NB4 (cell line): ENCODE measurements at places on chromosomes 13 and 19.
A peak's percentile ranks its signal among the peaks of the same experiment; 100 is the strongest.

DNA sequence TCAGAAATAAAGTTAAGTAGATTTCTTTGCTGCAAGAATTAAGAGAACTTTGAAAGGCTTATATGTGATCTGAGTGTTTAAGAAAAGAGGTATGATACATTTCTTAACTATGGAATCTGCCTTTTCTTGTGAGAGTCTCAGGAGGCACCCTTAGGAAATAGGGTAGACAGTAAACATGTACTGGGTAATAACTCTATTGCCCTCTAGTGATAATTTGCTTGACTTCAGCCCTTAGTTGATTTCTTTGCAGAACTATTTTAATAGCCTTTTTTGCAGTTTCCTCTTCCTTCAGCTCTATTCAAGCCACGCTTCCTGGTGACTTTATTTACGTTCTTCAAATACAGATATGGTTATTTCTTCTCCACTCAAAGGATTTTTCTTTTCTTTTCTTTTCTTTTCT lies 37.0 kb upstream of the CCNA1 start:
- DNase-seq = peak; percentile 77

DNA sequence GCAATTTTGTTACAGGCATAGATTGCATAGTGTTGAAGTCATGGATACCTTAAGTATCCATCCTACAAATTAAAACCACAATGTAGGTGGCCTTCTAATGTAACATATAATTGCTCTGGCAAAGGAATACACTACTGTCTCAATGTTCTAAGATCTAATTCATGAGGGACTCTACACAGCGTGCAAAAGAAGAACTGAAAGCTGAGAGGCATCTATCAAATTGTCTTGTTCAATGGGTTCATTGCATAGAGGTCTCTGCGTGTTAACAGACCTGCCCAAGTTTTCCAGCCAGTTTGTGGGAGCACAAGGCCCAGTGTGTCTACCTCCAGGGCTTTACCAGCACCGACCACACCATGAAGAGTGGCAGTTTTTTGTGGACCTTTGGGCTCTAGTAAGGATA lies 451.4 kb downstream of the ITGBL1 start:
- DNase-seq = no peak

- no peak for DNase-seq
Observed at GRCh38 chr19:1423436-1424191, 14.6 kb upstream of the RPS15 start.

- peak; percentile 93 for DNase-seq
Observed at GRCh38 chr13:41004875-41005693, 14.0 kb downstream of the ELF1 start.

- no peak for DNase-seq
Observed at GRCh38 chr19:44151491-44151890, 10.1 kb downstream of the ZNF234 start.

- no peak for DNase-seq
Observed at GRCh38 chr19:3276341-3276799, 51.9 kb downstream of the CELF5 start.

- no peak for DNase-seq
Observed at GRCh38 chr13:40994581-40995230, 24.4 kb downstream of the ELF1 start.

DNA sequence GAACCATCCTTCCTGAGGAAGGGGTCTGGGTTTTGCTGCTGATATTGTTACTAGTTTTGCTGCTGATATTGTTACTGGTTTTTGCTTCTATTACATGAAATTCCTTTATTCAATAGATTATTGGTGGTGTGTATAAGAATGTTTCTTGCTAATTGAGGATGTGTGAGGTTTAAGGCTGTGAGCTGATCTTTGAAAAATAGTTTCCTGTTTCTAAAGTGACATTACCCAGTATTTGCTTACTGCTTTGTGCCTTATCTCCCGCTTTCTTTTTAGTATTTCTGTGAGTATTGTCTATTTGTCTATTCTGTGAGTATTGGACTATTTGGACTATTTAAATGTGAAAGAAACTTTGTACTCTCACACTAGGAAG lies 38.2 kb upstream of the C1QTNF9 start:
- no peak for DNase-seq

GRCh38 chr13:111911121-111911720 lies 155.7 kb upstream of the SOX1 start:
- no peak for DNase-seq

GRCh38 chr19:43798546-43799409 lies 3.5 kb downstream of the LYPD5 start:
- peak; percentile 6 for DNase-seq

DNA sequence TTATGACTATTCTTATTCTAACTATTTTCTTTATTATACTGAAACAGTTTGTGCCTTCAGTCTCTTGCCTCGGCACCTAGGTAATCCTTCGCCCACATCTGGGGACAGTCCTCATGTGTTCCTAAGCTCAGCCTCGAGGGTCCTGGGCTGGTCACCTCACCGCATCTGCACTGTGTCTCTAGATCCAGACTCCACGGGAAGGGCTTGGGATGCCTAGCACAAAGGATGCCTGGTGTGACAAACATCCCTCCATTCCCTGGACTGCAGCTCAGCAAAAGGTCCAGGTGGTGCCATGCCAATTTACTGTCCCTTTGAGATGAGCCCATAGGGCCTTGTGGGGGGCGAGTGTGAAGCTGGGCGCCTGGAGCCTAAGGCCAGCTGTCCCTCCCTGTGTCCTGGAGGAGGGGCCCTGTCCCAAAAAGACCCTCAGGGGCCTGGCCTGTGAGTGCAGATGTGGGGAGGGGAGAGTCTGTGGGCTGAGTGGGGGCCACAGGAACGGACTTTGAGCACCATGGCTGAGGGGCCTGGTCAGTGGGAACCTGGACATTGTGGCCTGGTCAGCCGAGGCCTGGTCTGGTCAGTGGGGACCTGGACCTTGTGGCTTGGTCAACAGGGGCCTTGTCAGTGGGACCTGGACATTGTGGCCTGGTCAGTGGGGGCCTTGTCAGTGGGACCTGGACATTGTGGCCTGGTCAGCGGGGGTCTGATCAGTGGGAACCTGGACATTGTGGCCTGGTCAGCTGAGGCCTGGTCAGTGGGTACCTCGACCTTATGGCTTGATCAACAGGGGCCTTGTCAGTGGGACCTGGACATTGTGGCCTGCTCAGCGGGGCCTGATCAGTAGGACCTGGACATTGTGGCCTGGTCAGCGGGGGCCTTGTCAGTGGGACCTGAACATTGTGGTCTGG lies 45.1 kb upstream of the TPM4 start:
- no peak for DNase-seq

GRCh38 chr13:28246891-28247290 lies 108.5 kb downstream of the PAN3 start:
- no peak for DNase-seq

DNA sequence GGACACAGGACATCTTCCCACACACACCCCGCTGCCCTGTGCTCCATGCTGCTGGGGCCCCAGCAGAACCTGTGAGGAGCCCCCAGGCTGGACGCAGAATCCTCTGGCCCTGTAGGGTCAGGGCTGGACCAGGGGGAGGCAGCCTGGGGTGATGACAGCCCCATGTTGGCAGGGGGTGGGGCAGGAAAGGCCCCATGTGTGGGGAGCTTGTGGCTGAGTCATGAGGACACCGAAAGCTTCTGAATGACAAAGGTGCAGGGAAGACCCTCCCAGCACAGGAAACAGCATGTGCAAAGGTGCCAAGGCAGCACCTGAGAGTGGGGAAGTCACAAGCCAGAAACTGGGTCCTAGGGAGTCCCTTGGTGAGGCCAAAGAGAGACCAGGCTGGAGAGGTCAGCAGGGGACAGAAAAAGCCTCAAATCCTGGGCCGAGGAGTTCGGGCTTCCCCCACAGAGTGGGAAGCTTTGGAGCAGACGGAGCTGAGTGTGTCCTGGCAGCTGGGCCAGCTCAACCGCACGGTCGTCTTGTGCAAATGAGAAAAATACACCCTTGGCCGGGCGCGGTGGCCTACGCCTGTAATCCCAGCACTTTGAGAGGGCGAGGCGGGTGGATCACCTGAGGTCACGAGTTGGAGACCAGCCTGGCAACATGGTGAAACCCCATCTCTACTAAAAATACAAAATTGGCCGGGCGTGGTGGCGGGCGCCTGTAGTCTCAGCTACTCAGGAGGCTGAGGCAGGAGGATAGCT lies 17.5 kb downstream of the ATP8B3 start:
- DNase-seq = no peak

DNA sequence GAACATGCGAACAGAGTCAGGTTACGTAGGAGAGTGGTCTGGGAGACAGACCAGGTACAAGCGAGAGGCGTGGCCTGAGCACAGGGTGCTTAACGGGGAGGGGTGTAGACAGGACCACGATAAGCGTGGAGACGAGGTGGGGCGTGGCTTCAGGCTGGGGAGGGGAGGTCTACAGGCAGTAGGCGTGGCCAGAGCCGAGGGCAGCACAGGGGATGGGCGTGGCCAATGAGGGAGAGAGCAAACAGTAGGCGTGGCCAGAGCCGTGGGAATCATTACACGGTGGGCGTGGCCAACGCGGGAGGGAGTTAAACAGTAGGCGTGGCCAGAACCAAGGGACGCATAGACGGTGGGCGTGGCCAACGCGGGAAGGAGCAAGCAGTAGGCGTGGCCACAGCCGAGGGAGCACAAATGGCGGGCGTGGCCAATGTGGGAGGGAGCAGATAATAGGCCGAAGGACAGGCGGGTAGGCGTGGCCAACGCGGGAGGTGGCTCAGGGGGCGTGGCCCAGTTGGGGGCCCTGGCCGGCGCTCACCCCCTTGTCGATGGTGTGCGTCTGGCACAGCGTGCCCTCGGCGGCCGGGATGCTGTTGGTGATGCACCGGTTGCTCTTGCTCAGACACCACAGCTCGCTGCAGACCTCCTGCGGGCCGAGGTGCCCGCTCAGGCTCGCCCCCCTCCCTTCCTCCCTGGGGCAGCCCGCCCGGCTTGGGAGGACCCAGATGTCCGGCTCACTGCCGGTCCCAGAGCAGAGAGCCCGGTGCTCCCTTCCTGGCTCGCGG lies 15.2 kb upstream of the MYO1F start:
- DNase-seq = peak; percentile 67

DNA sequence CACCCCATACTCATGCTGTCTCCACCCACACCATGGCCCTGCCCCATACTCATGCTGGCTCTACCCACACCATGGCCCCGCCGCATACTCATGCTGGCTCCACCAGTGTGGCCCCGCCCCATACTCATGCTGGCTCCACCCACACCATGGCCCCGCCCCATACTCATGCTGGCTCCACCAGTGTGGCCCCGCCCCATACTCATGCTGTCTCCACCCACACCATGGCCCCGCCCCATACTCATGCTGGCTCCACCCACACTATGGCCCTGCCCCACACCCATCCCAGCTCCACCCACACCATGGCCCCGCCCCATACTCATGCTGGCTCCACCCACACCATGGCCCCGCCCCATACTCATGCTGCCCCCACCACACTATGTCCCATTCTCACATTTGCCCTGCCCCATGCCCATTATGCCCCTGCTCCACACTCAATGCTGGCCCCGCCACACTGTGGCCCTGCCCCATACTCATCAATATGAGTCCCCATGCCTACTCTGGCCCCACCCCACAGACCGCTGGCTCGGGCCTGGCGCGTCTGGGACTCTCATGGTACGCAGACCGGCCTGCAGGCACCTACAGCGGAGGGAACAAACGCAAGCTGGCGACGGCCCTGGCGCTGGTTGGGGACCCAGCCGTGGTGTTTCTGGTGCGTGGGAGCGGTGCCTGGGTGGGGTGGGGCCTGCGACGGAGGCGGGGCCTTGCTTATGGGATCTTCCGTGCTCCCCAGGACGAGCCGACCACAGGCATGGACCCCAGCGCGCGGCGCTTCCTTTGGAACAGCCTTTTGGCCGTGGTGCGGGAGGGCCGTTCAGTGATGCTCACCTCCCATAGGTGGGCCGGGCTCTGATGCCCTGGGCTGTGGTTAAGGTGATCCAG lies 3.7 kb upstream of the ARHGAP45 start:
- peak; percentile 56 for DNase-seq

DNA sequence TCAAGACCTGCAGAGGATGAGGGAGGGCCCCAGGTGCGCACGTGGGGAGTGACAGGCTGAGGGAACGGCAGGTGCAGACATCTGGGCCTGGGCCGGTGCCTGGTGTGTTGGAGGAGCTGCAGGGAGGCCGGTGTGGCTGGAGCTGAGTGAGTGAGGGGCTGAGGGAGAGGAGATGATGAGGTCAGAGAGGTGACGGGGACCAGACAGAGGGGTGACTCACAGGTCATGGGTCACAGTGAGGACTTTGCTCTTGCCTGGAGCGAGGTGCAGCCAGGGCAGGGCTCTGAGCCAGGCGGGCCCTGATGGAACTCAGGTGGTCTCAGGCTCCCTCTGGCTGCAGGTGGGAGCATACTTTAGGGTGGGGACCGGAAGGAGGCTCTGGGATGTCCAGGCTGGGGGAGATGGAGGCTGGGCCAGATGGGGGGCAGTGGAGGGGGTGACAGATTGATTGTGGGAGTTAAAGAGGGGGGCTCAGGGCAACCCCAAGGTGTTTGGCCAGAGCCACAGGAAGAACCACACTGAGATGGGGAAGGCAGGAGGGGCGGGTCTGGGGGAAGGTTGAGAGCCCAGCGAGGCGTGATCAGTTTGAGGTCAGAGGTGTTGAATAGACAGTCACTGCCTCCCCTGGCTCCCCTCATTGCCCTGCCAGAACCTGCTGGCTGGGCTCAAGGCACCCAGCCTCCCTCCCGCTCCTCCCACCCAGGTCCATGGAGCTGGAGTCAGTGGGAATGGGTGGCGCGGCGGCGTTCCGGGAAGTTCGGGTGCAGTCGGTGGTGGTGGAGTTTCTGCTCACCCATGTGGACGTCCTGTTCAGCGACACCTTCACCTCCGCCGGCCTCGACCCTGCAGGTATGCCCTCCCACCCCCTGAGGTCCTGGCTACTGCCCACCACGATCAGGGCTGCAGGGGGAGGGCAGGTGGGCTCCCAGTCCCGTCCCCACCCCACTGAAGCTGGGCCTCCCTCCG lies 8.4 kb downstream of the ARHGAP33 start:
- no peak for DNase-seq

- DNase-seq = no peak
Observed at GRCh38 chr13:33271759-33272158, 13.8 kb downstream of the STARD13 start.
